Caco-2 (cell line): ENCODE measurements at places on chromosomes 4 and X. TPM values are rescaled to one million over a fixed set of nuclear protein-coding genes. Genes with fewer than 3 reads are reported as not detected.

Gene GASK1B
- total RNA-seq, result 42.5 and 48.5 TPM in 2 replicates

Gene TMEM156
- not detected in 2 replicates for total RNA-seq

Gene HSFX2
- 0.23 TPM in 1 of 2 replicates, not detected in the other for total RNA-seq

Gene EREG
- 35.5 and 37.0 TPM in 2 replicates for total RNA-seq

Gene PRDM5
- total RNA-seq, result 13.0 and 14.3 TPM in 2 replicates

Gene TNIP3
- total RNA-seq, result 0.43 TPM in 1 of 2 replicates, not detected in the other

Gene MAGEA2
- total RNA-seq, result not detected in 2 replicates

Gene NEUROG2
- total RNA-seq, result not detected in 2 replicates

Gene DCAF4L1
- 0.23 and 0.36 TPM in 2 replicates for total RNA-seq

Gene HPGD
- total RNA-seq, result 85.5 and 91.5 TPM in 2 replicates

Gene JCHAIN
- total RNA-seq, result not detected in 2 replicates

Gene NXF2B
- total RNA-seq, result not detected in 2 replicates

Gene PABPC5
- not detected in 2 replicates for total RNA-seq

Gene ANK2
- total RNA-seq, result 21.9 and 26.3 TPM in 2 replicates

- peak; percentile 34 for DNase-seq
These were observed 586 bp downstream of the HERC5 start for GRCh38 chr4:88457307-88458103.

DNA sequence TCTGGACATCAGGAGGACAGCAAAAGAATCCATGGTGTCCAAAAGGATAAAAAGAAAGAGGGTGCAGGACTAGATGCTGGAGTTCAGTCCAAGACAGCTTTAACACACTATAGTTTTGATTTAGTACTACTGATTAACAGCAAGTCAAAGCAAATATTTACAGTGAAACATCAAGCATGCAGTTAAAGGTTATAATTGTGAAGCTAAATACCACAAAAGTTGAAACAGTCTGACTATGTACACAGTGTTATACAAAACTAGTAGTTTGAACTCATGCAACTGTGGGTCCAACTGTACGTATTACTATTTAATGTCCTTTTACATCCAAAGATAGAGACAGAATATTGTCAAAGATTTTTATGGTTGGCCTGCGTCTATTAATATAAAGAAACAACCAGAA lies 57.6 kb downstream of the CHIC2 start:
- no peak for DNase-seq

DNA sequence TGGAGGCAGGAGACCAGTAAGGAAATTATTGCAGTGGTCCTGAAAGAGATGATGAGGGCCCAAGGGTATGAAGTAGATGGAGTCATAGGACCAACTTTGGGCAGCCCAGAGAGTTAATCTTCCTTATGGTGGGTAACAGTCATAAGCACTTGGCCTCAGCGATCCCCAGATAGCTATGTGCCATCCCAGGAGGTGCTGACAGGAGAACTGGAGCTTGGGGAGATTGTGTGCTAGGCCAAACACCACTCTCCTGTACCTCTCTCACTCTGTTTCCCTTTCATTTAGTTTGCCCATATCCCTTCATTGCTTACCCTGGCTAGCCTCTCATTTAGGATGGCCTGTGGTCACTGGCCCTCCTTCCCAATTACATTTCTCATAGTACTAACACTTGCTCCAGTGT lies 60.0 kb downstream of the TMEM164 start:
- no peak for DNase-seq

DNA sequence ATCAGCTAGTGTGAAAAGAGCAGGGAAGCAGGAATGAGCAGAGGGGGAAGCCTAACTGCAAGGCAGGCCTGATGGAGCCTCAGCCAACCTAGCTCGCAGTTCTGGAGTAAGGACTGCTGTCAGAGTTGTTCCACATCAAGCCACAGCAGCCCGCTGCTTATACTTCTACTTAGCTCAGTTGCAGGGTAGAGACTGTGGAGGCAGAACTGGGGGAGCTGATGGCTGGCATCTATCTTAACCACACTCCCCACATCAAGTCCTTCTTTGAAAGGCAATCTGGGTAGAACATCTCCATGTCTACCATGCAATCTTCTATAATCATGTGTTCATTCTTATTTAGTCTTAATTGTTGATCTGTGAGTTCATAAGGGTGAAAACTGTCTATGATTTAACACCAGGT lies 46.1 kb downstream of the DDX60 start:
- DNase-seq, result no peak

- DNase-seq, result no peak
These were observed 211.5 kb upstream of the DDX53 start for GRCh38 chrX:22788221-22788620.

- no peak for DNase-seq
These were observed 287.0 kb downstream of the ARHGAP24 start for GRCh38 chr4:85761803-85762528.

GRCh38 chr4:10579648-10580047 lies 104.9 kb downstream of the CLNK start:
- no peak for DNase-seq

- no peak for DNase-seq
These were observed 109.8 kb upstream of the APOOL start for GRCh38 chrX:84893897-84894296.

GRCh38 chrX:75228854-75229253 lies 45.0 kb upstream of the UPRT start:
- no peak for DNase-seq

DNA sequence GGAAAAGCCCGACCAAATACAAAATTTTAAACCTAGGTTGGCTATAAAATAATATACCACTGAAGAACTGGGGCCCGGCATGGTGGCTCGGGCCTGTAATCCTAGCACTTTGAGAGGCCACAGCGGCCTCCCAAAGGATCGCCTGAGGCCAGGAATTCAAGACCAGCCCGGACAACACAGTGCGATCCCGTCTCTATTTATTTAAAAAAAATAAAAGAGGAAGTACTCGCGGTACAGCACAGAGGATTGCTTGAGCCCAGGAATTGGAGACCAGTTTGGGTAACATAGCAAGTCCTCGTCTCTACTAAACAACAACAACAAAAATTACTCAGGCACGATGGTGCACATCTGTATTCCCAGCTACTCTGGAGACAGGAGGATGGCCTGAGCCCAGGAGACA lies 44.8 kb upstream of the CDKN2AIP start:
- DNase-seq, result no peak

GRCh38 chr4:117370944-117371668 lies 285.7 kb upstream of the TRAM1L1 start:
- DNase-seq, result no peak

GRCh38 chrX:109826954-109827708 lies 94.1 kb upstream of the ACSL4 start:
- peak; percentile 44 for DNase-seq

DNA sequence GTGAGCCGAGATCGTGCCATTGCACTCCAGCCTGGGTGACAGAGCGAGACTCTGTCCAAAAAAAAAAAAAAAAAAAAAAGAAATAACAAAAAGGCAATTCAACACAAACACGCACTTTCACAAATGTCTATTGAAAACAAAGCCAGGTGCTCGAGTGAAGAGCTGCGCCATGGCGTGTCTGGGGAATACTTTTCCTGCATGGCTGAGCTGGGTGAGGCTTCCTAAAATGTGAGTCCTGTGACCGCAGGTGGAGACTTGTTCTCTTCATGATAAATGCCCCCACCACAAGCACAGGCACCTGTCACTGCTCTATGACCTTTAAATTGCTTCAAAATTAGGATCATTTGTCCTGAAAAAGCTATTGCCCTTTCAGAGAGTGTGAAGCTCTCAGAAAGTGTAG lies 4.0 kb upstream of the ABLIM2 start:
- DNase-seq, result no peak

DNA sequence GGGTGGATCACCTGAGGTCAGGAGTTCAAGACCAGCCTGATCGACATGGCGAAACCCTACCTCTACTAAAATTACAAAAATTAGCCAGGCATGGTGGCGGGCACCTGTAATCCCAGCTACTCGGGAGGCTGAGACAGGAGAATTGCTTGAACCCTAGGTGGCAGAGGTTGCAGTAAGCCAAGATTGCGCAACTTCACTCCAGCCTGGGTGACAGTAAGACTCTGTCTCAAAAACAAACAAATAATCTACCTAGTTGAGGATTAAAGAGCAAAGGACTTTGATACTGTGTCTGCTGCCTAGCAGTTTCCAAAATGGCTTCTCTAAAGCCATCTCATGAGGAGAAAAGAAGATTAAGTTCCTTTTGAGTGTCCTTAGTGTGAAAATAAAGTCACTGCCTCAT lies 37.8 kb downstream of the SMS start:
- no peak for DNase-seq

DNA sequence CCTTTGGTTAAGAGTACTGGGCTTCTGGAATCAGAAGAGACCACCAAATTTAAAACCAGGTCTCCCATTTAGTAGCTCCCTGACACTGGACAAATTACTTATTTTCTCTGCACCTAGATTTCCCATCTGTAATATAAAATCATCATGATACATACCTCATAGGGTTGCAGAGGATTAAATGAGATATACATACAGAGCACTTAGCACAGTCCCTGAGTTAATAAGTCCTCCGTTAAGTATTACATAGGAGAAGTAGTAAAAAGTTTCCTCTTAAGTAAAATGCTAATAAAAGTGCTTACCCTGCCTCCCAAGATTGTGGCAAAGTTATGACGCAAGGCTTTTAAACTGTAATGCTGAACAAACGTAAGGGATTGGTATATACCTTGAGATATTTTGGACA lies 539 bp upstream of the CHIC1 start:
- no peak for DNase-seq

DNA sequence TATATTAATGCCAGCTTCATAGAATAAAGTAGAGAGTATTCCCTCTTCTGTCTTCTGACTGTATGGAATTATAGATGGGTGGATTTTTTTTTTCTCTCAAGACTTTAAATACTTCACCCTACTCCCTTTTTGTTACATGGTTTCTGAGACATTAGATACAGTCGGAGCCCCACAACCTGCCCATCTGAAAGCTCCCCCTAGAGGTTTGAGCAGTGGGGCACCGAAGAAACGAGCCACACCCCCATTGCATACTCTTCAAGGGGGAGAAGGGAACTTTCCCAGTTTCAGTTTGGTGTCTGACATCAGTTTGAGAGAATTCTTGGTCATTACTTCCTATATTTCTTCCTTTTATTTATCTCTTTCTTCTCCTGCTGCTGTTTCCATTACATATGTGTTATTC lies 437.6 kb upstream of the AGA start:
- peak; percentile 25 for DNase-seq

GRCh38 chr4:108328383-108328732 lies 159.6 kb upstream of the LEF1 start:
- no peak for DNase-seq

GRCh38 chr4:53313510-53313909 lies 52.4 kb downstream of the SCFD2 start:
- DNase-seq, result peak; percentile 38
